ENCODE measurements at places on chromosomes 16 and 17. TPM values are rescaled to one million over a fixed set of nuclear protein-coding genes. Genes with fewer than 3 reads are reported as not detected.

DNA sequence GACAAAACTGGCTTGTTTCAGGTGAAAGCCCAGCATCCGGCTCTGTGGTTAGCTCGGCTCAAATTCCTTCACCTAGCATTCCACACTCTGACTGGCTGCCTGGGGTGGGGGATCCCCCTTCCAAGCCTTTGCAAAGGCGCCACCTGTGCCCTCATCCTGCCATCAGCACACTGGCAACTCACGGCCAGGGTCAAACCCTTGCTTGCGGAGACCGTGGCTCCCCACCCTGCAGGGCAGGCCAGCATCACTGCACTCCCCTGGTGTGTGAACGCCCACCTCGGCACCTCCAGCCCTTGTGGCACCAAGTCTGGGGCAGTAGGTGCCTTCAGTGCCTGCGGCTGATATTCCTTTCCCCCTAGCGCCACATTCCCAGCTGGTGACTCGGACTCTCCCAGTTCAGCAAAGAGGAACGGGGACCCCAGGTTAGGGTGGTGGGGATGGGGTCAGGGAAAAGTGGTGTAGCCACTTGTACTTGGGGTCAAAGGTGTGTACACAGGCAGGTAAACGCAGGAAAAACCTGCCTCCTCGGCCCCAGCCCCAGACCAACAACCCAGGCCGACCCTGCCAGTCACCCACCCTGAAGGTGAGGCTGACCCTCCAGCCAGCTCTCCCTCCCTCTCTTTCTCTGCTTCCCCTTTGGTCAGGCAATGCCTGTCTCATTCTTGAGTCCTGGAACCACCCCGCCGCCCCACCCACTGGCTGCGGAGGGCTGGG lies 1.1 kb downstream of the FLII start:
- peak; percentile 82 for DNase-seq
- H3K4me1 ChIP-seq, result peaks cover 26% of the 10 kb centered on the region
- peaks cover 25% of the 10 kb centered on the region for H3K36me3 ChIP-seq
- peak overlapping the region; percentile 97 for H3K4me3 ChIP-seq
- peak overlapping the region; percentile 96 for H3K27ac ChIP-seq
- H3K27me3 ChIP-seq, result no peaks in the 10 kb centered on the region

DNA sequence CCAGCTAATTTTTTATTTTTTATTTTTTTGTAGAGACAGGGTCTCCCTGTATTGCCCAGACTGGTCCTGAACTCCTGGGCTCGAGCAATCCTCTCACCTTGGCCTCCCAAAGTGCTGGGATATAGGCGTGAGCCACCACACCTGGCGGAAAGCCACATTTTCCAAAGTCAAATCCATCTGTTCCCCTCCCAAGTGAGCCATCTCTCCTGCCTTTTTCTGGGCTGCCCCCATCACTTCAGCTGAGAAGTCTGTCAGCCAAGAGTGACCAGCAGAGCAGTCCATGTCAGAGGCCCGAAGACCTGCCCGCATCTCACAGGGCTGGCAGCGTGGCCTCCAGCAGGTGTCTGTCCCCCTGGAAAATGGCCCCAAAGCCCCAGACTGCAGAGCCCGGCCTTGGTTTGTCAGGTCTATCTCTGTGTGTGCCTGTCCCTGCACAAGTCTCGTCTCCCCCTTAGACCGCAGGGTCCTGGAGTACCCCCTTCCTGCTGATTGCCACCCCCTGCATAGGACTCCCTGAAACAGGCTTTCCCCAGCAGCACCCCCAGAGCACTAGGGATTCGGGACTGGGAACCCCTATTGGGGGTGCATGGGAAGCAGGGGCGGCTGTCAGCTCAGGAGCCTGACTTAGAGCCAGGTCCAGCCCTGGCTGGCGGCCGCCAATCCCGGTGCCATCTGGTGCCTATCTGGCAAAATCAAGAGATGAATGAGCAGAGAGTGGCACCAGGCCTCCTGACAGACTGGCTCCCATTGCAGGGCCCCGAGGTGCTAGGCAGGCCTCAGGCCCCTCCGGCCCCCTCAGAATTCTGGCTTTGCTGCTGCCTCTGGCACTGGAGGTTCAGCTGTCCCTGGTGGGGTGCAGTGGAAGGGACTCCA lies 7.8 kb downstream of the TTYH2 start:
- no peak overlapping the region for H3K4me3 ChIP-seq
- no peaks in the 10 kb centered on the region for H3K27me3 ChIP-seq
- no peak overlapping the region for H3K27ac ChIP-seq
- no peak for DNase-seq
- H3K4me1 ChIP-seq, result no peaks in the 10 kb centered on the region

Gene PDIA2
- not detected for total RNA-seq

GRCh38 chr17:80792373-80792781 lies 199.3 kb upstream of the CHMP6 start:
- H3K4me3 ChIP-seq, result peak overlapping the region; percentile 26
- H3K27ac ChIP-seq, result peak overlapping the region; percentile 60
- no peaks in the 10 kb centered on the region for H3K36me3 ChIP-seq
- no peaks in the 10 kb centered on the region for H3K27me3 ChIP-seq
- peaks cover 55% of the 10 kb centered on the region for H3K4me1 ChIP-seq
- DNase-seq, result peak; percentile 32

- DNase-seq, result no peak
- no peak overlapping the region for H3K27ac ChIP-seq
- H3K36me3 ChIP-seq, result no peaks in the 10 kb centered on the region
- H3K27me3 ChIP-seq, result no peaks in the 10 kb centered on the region
- H3K4me1 ChIP-seq, result peaks cover 3% of the 10 kb centered on the region
Observed at GRCh38 chr16:2044541-2044940, 3.1 kb downstream of the NTHL1 start.

GRCh38 chr16:72159801-72160200 lies 12.2 kb downstream of the PMFBP1 start:
- H3K27ac ChIP-seq, result no peak overlapping the region
- H3K4me3 ChIP-seq, result no peak overlapping the region
- no peaks in the 10 kb centered on the region for H3K4me1 ChIP-seq
- H3K36me3 ChIP-seq, result no peaks in the 10 kb centered on the region

- H3K4me1 ChIP-seq, result peaks cover 9% of the 10 kb centered on the region
- no peaks in the 10 kb centered on the region for H3K27me3 ChIP-seq
- no peaks in the 10 kb centered on the region for H3K36me3 ChIP-seq
- no peak overlapping the region for H3K27ac ChIP-seq
- H3K4me3 ChIP-seq, result no peak overlapping the region
Observed at GRCh38 chr16:57529391-57530103, 6.8 kb downstream of the CCDC102A start.

DNA sequence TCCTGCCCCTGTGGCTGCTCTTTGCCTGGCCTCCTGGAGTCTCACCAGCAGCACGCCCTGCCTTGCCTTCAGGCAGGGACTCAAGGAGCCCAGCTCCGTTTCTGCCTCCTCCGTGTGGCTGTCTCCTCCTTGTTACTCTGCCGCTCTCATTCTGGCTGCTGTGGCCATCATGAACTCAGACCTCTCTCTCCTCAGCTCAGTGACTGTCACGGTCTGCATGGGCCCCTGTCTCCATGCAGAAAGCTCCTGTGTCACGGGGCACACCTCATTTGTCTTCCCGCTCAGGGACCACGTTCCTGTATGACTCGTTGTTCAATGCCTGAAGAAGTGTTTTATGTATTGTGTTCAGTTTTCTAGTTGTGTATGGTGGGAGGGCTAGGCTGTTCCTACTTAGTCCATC lies 25.3 kb downstream of the RPTOR start:
- H3K27me3 ChIP-seq, result no peaks in the 10 kb centered on the region
- DNase-seq, result no peak
- H3K27ac ChIP-seq, result no peak overlapping the region
- H3K4me3 ChIP-seq, result no peak overlapping the region
- no peaks in the 10 kb centered on the region for H3K4me1 ChIP-seq

Gene CLDN7
- total RNA-seq, result 5.4 TPM

Gene KRTAP4-5
- total RNA-seq, result not detected

Gene NLRC3
- not detected for total RNA-seq

GRCh38 chr16:14600164-14600563 lies 29.9 kb downstream of the PARN start:
- H3K4me1 ChIP-seq, result no peaks in the 10 kb centered on the region
- no peaks in the 10 kb centered on the region for H3K27me3 ChIP-seq
- DNase-seq, result peak; percentile 54
- peaks cover 20% of the 10 kb centered on the region for H3K36me3 ChIP-seq
- no peak overlapping the region for H3K27ac ChIP-seq

DNA sequence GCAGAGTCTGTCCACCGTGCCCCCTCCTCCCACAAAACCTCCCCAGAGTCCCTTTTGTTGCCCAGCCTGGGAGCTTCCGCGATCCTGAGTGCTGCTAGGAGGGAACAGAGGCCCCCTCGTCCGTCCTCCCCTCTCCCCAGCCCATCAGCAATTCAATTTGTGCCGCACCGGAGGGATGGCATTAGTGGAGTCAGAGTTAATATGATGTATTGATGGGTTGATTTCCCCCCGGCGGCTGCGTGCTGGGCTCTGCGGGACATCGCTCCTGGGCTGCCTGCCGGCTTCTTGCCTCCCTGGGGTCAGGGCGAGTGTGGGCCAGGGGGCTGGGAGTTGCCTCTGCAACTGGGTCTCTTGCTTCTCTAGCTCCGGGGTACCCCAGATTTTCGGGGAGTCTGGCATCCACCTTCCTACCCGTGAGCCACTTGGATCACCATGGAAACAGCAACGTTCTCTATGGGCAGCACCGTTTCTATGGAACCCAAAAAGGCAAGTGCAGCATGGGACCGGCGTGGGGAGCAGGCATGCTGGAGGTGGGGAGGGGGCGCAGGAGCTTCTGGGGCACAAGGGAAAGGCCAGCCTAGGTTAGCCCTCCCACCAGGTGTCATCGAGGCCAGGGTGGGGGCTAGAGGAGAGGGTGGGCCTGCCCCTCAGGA lies 42.9 kb downstream of the BAHCC1 start:
- H3K27ac ChIP-seq, result no peak overlapping the region
- peaks cover 9% of the 10 kb centered on the region for H3K4me1 ChIP-seq
- DNase-seq, result no peak
- H3K36me3 ChIP-seq, result no peaks in the 10 kb centered on the region
- no peak overlapping the region for H3K4me3 ChIP-seq
- no peaks in the 10 kb centered on the region for H3K27me3 ChIP-seq

- H3K27me3 ChIP-seq, result peaks cover 37% of the 10 kb centered on the region
- no peaks in the 10 kb centered on the region for H3K4me1 ChIP-seq
- no peak overlapping the region for H3K4me3 ChIP-seq
- no peaks in the 10 kb centered on the region for H3K36me3 ChIP-seq
Observed at GRCh38 chr17:76920364-76921139, 52.3 kb downstream of the MGAT5B start.

GRCh38 chr16:6958184-6958583 lies 374.5 kb upstream of the RBFOX1 start:
- no peaks in the 10 kb centered on the region for H3K4me1 ChIP-seq
- no peak for DNase-seq
- H3K36me3 ChIP-seq, result no peaks in the 10 kb centered on the region
- no peak overlapping the region for H3K27ac ChIP-seq

GRCh38 chr17:79630126-79630525 lies 19.3 kb upstream of the RBFOX3 start:
- peaks cover 14% of the 10 kb centered on the region for H3K27me3 ChIP-seq
- no peaks in the 10 kb centered on the region for H3K4me1 ChIP-seq

Gene PPP1R27
- not detected for total RNA-seq

All from GM23248 (cell line).